ENCODE measurements at places on chromosomes 2 and 18.

DNA sequence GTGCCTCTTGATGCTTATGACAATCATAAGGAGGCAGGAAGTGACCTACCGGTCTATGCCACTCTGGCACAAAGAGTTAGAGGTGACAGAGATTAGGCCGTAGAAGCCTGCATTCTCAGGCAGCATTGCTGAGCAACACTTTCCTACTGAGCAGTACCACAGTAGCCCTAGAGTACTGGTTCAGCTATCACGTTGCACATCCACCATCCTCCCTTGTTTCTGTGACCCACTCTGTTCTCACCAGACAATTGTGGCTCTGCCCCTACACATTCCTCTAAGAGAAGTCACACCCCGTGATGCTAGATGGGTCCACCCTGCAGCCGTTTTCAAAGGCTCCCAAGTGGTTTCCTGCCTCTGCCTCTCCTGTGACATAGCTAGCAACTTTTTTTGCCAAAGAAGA, 22.6 kb upstream of the SUCLG1 start:
- no peak for DNase-seq

- DNase-seq = no peak
Measured at GRCh38 chr2:190460487-190460886, 52.3 kb downstream of the MFSD6 start.

GRCh38 chr2:121565389-121566250, 34.9 kb downstream of the RNU4ATAC start:
- DNase-seq = no peak

- no peak for DNase-seq
Measured at GRCh38 chr2:120396013-120396860, 50.3 kb downstream of the INHBB start.

- DNase-seq = no peak
Measured at GRCh38 chr2:96207774-96208142, 869 bp downstream of the STARD7 start.

- peak; percentile 19 for DNase-seq
Measured at GRCh38 chr2:236512902-236513435, 56.7 kb upstream of the ACKR3 start.

- DNase-seq = no peak
Measured at GRCh38 chr2:45818591-45818990, 167.1 kb downstream of the PRKCE start.

DNA sequence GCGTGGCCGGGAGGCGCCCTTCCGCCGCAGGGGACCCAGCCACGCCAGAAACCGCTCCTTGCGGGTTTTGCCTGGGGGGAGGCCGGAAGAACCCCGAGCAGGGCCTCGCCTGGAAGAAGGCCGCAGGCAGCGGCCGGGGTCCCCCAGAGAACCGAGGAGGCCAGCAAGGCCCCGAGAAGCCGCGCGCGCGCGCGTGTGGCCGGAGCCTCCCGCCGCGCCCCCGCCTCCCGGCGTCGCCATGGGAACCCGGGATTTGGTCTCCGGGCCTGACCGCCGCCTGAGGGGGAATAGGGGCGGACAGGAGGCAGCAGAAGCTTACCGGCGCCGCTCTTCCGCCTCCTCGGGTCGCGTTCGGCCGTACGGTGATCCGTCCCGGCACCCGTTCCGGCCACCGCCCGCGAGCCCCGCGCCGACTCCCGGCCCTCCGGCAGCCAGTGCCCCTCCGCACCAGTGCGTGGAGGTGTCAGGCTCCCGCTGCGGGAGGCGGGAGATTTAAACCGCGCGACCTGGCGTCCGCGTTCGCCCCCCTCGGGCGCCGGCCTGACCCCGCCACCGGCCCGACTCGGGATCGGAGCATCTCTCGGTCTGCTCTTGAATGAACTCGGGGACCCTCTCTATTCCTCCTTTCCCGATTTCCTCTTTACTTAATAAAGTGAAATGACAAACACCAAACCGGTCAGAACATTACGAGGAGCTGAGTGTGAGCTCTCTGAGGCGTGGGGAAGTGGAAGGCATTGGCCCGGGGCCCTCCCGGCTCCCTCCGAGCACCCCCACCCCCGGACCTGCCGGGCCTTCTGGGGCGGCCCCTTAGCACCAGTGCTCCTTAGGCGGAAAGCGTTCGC, at the start of gene ICA1L:
Gene ICA1L, minus strand, starts transcription at position 467 of the 842 bp plus-strand sequence. CDS start 42,757 bp downstream, outside the sequence.
- peak; percentile 19 for DNase-seq
